Astrocyte (in vitro differentiated cells and primary cell): ENCODE measurements at places on chromosomes 4 and X. TPM values are rescaled to one million over a fixed set of nuclear protein-coding genes. Genes with fewer than 3 reads are reported as not detected.
A peak's percentile ranks its signal among the peaks of the same experiment; 100 is the strongest.

DNA sequence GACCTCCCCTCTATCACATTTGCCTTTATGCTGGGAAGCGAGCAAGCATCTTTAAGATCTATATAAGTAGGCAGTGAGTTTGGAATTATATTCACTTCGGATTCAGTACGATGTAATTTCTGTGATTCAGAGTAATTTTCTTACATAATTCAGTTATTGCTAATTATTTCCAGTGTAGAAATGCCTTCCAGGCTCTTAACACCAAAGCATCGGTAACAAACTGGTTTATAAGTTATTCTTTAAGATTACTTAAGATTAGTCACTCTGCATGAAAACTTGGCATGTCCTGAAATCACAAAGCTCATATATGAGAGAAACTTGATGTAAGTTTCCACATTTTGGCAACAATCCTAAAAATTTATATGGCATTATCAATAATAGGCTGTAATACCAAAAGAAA is 120.8 kb downstream of the ADAMTS3 start:
- no peak for DNase-seq

Gene THAP6
- 17.0 and 20.6 TPM in 2 replicates for total RNA-seq

DNA sequence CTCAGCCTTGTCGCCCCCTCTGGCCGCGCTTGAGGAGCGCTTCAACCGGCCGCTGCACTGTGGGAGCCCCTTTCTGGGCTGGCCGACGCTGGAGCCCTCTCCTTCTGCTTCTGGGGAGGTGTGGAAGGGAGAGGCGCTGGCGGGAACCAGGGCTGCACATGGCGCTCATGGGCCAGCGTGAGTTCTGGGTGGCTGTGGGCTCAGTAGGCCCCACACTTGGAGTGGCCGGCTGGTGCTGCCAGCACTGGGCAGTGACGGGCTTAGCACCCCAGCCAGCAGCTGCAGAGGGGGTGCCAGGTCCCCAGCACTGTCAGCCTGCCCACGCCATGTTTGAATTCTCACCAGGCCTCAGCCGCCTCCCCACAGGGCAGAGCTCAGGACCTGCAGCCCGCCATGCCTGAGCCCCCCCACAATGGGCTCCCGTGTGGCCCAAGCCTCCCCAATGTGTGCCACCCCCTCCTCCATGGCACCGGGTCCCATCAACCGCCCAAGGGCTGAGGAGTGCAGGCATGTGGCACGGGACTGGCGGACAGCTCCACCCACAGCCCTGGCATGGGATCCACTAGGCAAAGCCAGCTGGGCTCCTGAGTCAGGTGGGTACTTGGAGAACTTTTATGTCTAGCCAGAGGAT is 615.2 kb downstream of the TRIML1 start:
- no peak for DNase-seq

DNA sequence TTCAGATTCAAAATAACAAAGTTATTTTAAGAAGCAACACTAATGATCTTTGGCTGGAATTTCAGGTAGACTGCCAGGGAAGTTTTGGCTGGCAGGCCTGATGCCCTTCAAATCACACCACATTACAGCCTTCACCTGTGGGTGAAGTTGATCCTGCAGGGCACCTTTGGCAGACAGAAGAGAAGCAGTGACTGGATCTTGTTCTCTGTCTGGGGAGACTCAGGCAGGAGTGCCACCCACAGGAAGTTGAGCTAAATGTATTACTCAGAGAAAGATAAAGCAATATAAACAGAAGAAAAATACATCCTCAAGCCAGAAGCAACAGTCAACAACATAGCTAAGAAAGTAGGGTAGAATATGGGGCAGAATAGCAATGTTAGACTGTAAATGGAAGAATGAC is 12.8 kb upstream of the CFAP299 start:
- DNase-seq: peak; percentile 47

DNA sequence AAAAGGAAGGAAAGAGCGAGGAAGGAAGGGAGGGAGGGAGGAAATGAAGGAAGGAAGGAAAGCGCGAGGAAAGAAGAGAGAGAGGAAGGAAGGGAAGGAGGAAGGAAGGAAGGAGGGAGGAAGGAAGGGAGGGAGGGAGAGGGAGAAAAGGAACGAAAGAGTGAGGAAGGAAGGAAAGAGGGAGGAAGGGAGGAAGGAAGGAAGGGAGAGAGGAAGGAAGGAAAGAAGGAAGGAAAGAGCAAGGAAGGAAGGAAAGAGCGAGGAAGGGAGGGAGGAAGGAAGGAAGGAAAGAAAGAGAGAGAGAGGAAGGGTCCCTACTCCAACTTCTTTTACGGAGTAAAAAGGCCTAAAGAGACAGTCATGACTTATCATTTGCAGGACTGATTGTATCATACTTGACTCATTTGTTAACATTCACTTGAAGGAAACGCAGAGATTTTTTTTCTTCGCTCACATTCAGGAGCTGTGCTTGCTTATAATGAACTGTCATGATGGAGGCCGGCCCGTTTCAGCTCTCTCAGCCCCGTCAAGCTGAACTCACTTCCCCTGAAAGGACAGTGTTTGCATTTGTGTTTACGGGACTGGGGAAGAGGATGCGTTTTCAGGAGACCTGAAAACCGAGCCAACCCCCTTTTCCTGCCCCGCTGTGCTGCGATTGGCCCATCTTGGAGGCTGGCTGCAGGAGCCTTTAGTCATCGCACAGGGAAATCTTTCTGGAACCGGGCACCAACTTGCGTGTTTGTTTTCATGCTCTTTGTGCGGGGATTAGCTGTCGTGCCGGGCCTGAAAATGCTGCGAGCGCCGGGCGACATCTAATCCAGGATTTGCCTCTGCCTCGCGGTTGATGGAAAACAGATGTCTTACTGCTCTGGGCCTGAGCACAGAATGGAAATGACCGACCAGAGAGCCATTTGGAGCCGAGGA is 17.8 kb downstream of the TRIM2 start:
- peak; percentile 79 for DNase-seq

DNA sequence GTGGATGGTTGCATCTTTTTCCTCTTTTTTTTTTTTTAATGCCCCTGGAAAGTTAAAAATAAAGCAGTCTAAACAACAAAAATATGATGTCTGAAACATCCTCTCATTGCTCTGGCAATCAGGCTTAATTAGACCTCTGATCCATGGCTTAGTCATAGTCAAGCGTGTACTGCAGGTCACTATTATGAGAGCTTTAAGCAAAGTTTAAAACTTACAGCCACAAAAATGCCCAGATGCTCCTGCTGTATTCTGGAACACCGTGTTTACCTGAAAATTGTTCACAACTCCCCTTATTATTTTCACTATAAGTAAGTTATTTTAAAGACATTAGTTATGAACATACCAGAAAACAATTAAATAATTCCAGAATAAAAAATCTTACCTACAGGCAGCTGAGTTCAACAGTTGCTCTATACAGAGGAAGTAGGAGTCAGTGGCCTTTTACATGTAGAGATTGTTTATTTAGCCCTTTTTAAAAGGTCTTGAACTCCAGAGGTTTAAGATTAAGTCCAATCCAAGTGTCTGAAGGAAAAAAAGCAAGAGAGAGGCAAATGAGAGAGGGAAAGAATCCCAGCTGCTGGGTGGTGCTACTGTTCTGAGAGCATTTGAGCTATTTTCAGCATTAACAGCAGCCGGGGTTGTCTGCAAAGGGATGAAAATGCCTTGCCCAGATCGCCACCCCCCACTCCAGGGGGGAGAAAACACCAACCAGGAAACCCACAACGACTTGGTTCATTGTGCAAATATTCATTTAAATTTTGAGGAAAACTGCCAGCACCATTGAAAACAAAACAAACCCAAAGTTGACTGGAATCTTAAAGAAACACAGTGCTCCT is 36.9 kb downstream of the SORBS2 start:
- peak; percentile 89 for DNase-seq

DNA sequence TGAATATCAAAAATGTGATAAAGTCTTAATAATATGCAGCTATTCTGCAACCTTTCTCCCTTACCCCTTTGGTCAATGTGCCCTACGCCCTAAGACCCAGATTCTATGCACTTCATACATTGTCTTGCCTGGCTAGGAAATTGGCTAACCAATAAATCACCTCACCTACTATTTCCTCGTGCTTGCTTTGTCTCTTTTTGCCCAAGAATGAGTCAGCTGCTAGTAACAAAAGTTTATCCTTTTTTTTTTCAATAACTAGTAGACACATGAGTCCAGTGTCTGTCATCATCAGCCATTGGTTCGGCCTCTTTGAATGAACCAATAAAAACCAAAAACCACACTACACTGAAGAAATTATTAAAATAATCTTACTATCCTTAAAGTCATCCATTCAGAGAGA is 387.1 kb downstream of the PPP3CA start:
- DNase-seq: no peak

DNA sequence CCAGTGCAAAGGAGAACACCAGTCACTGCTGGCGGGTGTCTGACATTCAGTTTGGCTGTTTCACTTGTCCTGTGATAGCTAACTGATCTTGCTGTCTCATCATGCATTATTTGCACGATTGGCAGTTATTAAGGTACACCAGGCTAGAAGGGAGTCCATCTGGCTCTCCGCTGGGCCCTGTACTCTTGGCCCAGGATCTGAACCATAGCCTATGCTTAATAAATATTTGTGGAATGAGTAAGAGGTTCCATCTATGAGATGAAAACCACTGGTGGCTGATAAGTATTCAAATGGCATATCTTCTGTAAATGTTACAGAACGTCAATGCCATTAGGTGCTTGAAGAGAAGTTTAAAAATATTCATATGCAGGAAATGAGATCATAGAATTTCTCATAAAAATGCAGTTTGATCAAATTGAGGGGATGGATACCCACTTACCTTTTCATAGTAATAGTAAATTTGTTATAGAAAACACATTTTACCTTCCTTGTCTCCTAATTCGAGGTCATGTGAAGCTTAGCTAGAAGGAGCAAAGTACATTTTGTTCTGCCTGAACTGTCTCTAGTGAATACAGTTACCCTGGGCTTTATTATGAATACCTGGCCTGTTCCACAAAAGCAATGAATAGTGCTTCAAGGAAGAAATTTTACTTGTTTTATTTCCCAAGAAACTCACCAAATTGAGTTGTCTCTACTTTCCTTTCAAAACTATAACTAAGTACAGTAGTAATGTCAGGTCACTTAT is 213.5 kb downstream of the CBR4 start:
- DNase-seq: peak; percentile 94

DNA sequence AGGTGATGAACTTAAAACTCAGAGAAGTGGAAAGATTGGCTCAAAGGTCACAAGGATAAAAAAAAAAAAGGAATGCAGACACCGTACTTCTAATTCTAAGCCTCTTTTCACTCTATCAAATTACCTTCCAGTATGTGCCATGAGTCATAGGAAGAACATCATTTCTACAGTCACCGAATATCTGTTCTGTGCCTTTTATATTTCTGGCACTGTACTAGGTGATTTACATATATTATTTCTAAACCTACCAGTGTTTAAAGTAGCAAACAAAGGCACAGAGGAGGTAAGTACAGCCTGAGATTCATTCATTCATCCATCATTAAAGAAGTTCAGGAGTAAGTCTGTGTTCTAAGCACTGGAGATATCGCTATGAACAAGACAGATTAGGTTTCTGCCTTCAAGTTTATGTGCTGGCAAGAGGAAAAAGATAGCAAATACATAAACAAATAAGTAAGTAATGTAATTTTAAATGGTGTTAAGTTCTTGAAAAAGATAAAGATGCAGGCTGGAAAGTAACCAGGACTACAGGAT is 65.3 kb downstream of the PALLD start:
- DNase-seq: peak; percentile 73

DNA sequence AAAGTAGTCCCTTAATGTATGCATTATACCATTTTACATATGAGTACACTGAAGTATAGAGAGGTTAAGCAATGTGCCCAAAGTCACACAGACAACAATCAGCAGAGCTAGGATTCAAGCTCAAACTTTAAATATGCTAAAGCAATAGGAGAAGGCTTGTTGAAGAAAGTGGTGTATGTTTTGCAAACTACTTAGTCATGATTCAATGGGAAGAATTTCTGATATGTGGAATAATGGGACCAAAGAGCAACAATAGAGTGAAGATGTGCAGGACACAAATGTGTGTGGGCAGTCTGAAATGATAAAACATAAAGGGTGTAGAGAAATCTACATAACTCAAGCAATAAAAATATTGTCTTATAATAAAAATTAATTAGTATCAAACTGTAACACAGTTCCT is 109.0 kb upstream of the ARSJ start:
- peak; percentile 15 for DNase-seq

Gene LRCH2
- 4.6 and 5.8 TPM in 2 replicates for total RNA-seq

DNA sequence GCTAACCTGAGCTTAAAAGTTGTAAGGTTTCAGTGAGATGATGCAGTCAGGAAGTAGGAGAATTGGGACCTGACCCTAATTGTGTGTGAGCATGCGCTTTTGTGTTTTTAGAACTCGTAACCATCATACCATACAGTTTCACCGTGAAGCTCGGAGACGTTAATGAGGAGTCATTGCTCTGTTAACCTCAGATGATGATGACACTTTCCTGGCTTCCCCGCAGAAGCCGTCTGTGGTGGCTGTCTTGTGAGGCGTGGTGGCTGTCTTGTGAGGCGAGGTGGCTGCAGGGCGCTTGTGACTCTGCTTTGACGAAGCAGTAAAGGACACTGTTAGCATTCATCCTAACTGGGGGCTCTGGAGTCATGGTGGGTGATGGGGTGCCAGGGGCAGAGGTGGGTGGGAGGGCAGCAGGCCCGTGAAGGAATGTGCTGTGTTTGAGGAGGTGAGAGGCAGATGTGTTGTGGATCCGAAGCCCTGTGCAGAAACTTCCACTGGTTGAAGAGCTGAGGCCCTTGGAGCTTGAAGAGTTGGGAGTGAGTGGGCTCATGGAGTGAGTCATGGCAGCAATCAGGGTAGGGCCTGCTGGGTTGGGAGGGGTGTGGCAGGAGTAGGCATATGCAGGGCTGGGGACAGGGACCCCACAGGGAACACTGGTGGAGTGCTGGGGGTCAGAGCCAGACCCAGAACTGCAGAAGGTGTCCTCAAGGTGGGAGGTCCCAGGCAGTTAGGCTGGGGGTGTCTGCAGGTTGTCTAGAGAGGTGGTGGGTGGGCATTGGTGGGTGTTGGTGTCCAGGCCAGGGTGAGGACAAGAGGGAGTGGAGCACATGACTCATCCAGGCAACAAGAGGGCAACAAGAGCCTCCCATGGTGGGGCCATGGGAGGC is 57.4 kb downstream of the NSD2 start:
- peak; percentile 17 for DNase-seq

Gene SPANXA1
- total RNA-seq: not detected in 2 replicates

Gene CSAG2
- total RNA-seq: not detected in 2 replicates

DNA sequence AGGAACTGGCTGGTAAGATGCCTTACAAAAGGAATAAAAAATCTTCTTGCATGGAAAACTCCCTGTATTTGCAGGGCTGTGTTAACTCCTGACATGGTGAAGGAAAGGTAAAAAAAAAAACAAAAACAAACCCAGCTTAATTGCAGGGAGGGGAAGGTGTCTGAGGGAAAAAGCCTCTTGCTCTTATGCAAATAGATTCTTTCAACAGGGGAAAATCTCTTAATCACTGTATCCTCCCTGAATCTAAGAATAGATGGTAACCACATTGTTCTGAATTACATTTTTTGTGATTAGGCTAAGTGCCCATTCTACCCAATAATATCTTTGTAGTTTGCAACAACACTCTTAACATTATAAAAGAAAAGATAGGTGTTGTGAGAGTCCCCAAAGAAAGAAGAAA is 172.6 kb downstream of the RBM46 start:
- no peak for DNase-seq

GRCh38 chrX:153303276-153304262 is 18.0 kb downstream of the PNMA6F start:
- DNase-seq: no peak
